Osteoblast (primary cell): ENCODE measurements at places on chromosomes 5 and 9. TPM values are rescaled to one million over a fixed set of nuclear protein-coding genes. Genes with fewer than 3 reads are reported as not detected.

The GLRA1 gene
- total RNA-seq, result not detected in 2 replicates

The TMEFF1 gene
- total RNA-seq, result 0.72 and 1.2 TPM in 2 replicates

The ORM2 gene
- not detected in 2 replicates for total RNA-seq

The CANX gene
- total RNA-seq, result 689 and 698 TPM in 2 replicates

The CCIN gene
- total RNA-seq, result 1.2 and 2.2 TPM in 2 replicates

The MAMDC4 gene
- total RNA-seq, result 0.88 and 1.4 TPM in 2 replicates

The COL15A1 gene
- 8.0 and 29.3 TPM in 2 replicates for total RNA-seq

The ATG10 gene
- total RNA-seq, result 6.5 and 7.4 TPM in 2 replicates

The IFNE gene
- total RNA-seq, result 2.9 and 3.6 TPM in 2 replicates

The C1QTNF3 gene
- 2.2 and 2.4 TPM in 2 replicates for total RNA-seq

The SPATA31D4 gene
- total RNA-seq, result not detected in 2 replicates

The LRRC19 gene
- under 0.01 TPM in 2 replicates for total RNA-seq

The PCDHB16 gene
- total RNA-seq, result 1.1 and 3.5 TPM in 2 replicates

The SV2C gene
- not detected in 2 replicates for total RNA-seq

The FGF10 gene
- total RNA-seq, result 1.4 and 1.8 TPM in 2 replicates

The ENTPD8 gene
- total RNA-seq, result not detected in 2 replicates

The ANKS6 gene
- 21.7 and 25.6 TPM in 2 replicates for total RNA-seq

The F2RL1 gene
- total RNA-seq, result 1.8 and 5.3 TPM in 2 replicates

The CTSV gene
- 0.29 and 0.36 TPM in 2 replicates for total RNA-seq

The AMBP gene
- total RNA-seq, result not detected in 2 replicates

The PRDM12 gene
- total RNA-seq, result not detected in 2 replicates

The SRD5A1 gene
- total RNA-seq, result 8.8 and 9.4 TPM in 2 replicates

The FOXD1 gene
- 12.7 and 17.0 TPM in 2 replicates for total RNA-seq

The PTGR1 gene
- 55.1 and 62.6 TPM in 2 replicates for total RNA-seq

The GRM6 gene
- total RNA-seq, result not detected in 2 replicates

The GARIN3 gene
- total RNA-seq, result not detected in 2 replicates
